ENCODE measurements at places on chromosomes 4 and X. TPM values are rescaled to one million over a fixed set of nuclear protein-coding genes. Genes with fewer than 3 reads are reported as not detected.

The CC2D2A gene
- total RNA-seq = 0.63 TPM

The ANKRD17 gene
- 34.4 TPM for total RNA-seq

The GLRB gene
- not detected for total RNA-seq

The ANOS1 gene
- under 0.01 TPM for total RNA-seq

The HHIP gene
- total RNA-seq = not detected

The FSTL5 gene
- total RNA-seq = under 0.01 TPM

All from mononuclear cell (primary cell).